ENCODE measurements at places on chromosomes 7 and 10.

DNA sequence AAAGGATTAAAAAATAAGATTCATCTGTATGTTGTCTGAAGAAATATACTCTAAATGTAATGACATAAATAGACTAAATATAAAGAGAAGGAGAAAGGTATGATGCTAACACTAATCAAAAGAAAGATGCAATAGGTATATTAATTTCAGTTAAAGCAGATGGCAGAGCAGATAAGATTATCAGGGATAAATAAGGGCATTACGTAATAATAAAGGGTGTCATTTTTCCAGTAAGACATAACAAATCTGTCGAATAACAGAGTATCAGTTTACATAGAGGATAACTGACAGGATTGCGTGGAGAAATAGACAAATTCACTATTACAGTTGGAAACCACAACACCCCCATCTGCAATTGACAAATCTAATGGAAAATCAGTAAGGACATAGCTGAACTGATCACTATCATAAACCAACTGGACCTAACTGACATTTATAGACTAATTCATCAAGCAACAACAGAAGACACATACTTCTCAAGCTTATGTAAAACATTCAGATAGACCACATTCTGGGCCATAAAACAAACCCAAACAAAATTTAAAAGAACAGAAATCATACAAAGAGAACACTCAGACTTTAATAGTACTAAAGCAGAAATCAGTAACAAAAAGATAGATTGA is 384.1 kb upstream of the COBL start:
- no peak for DNase-seq

DNA sequence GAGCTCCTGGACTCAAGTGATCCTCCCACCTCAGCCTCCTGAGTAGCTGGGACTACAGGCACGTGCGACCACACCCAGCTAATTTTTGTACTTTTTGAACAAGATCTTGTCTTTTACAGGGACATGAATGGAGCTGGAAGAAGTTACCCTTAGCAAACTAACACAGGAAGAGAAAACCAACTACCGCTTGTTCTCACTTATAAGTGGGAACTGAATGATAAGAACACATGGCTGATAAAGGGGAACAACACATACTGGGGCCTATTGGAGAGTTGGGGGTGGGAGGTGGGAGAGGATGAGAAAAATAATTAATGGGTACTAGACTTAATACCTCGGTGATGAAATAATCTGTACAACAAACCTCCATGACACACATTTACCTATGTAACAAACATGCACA is 70.9 kb upstream of the INHBA start:
- DNase-seq: no peak

- DNase-seq: no peak
Measured at GRCh38 chr10:123743441-123744223, 77.5 kb downstream of the GPR26 start.

GRCh38 chr7:142174441-142174840 is 62.9 kb downstream of the MGAM2 start:
- DNase-seq: no peak

- DNase-seq: no peak
Measured at GRCh38 chr10:62870866-62871265, 54.7 kb upstream of the EGR2 start.

- DNase-seq: no peak
Measured at GRCh38 chr10:75754096-75754831, 322.8 kb downstream of the LRMDA start.

All from stimulated activated CD4-positive, alpha-beta T cell treated with anti-CD3 and anti-CD28 coated beads, Interleukin-15, amount 100 ng/mL, for 48 hours (primary cell).